Metanephros (tissue), 2 donors: ENCODE measurements at places on chromosomes 11 and 22. TPM values are rescaled to one million over a fixed set of nuclear protein-coding genes. Genes with fewer than 3 reads are reported as not detected.

ABCG4 gene
- total RNA-seq: 0.76 TPM

PATE4 gene
- not detected for total RNA-seq

TMEM258 gene
- 117 TPM for total RNA-seq

CASP4 gene
- total RNA-seq: 26.9 TPM

OR51E1 gene
- 1.3 TPM for total RNA-seq

CTSW gene
- total RNA-seq: 1.4 TPM

E2F8 gene
- 6.4 TPM for total RNA-seq

NTM gene
- total RNA-seq: 48.6 TPM

SYT7 gene
- 7.2 TPM for total RNA-seq

THY1 gene
- total RNA-seq: 39.7 TPM

RASL10A gene
- 1.3 TPM for total RNA-seq

ACR gene
- 0.18 TPM for total RNA-seq

INS gene
- 0.35 TPM for total RNA-seq

KDM4E gene
- not detected for total RNA-seq

HTR3B gene
- not detected for total RNA-seq

OR5B21 gene
- total RNA-seq: 0.23 TPM

IRAG1 gene
- total RNA-seq: 11.2 TPM

GALR3 gene
- 0.23 TPM for total RNA-seq

SERPIND1 gene
- 0.53 TPM for total RNA-seq

GRK3 gene
- total RNA-seq: 10.6 TPM

POU2AF2 gene
- not detected for total RNA-seq

LDHAL6A gene
- 0.12 TPM for total RNA-seq

IFITM1 gene
- 44.6 TPM for total RNA-seq

DRD2 gene
- not detected for total RNA-seq

CARNS1 gene
- 8.8 TPM for total RNA-seq

SCARF2 gene
- 40.4 TPM for total RNA-seq

CARD16 gene
- 1.8 TPM for total RNA-seq

DUSP8 gene
- total RNA-seq: 4.3 TPM

NXPE4 gene
- total RNA-seq: not detected

FOSL1 gene
- not detected for total RNA-seq

TPH1 gene
- 0.47 TPM for total RNA-seq

LBHD1 gene
- total RNA-seq: 4.0 TPM

ARVCF gene
- 63.2 TPM for total RNA-seq

PARVG gene
- 11.1 TPM for total RNA-seq

ARFGAP2 gene
- total RNA-seq: 122 TPM

POTEH gene
- not detected for total RNA-seq

P2RY6 gene
- 1.5 TPM for total RNA-seq

TSGA10IP gene
- not detected for total RNA-seq

RFPL1 gene
- total RNA-seq: not detected

TTC12 gene
- 24.3 TPM for total RNA-seq

B4GALNT4 gene
- 53.1 TPM for total RNA-seq

CCDC73 gene
- 0.06 TPM for total RNA-seq

UEVLD gene
- 20.4 TPM for total RNA-seq

OR4A16 gene
- not detected for total RNA-seq

BACE1 gene
- total RNA-seq: 27.8 TPM

SPINDOC gene
- total RNA-seq: 9.4 TPM

LDHA gene
- 285 TPM for total RNA-seq

ACRV1 gene
- not detected for total RNA-seq

OR4D5 gene
- not detected for total RNA-seq

SIK3 gene
- 37.4 TPM for total RNA-seq

MAP6 gene
- 4.7 TPM for total RNA-seq

CELSR1 gene
- 32.1 TPM for total RNA-seq

MOV10L1 gene
- 0.99 TPM for total RNA-seq

TMEM191C gene
- total RNA-seq: 1.5 TPM

C11orf87 gene
- total RNA-seq: 0.29 TPM

RFPL2 gene
- 0.18 TPM for total RNA-seq

MS4A6A gene
- total RNA-seq: 50.2 TPM
